ENCODE measurements at places on chromosomes 1 and 21.

- no peak for DNase-seq
Observed at GRCh38 chr1:31587720-31588423, 11.6 kb downstream of the TINAGL1 start.

DNA sequence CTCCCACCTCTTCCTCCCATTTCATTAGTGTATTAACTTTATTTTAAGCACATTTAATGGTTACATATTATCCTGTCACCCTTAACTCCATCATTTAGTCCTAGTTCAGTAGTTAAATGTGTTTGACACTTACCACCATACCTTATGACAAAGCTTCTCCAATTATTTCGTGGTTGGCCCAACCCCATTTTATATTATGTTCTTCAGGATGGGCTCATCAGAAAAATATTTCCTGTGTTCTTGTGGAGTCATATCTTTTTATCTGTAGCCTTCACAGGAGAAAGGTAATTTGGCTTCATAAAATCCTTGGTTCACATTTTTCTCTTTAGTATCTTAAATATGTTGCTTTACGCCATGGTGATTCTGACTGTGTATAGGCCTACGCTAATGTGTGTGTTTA lies 142.3 kb upstream of the COL6A1 start:
- no peak for DNase-seq

GRCh38 chr1:33007190-33008050 lies 29.3 kb downstream of the AK2 start:
- no peak for DNase-seq

DNA sequence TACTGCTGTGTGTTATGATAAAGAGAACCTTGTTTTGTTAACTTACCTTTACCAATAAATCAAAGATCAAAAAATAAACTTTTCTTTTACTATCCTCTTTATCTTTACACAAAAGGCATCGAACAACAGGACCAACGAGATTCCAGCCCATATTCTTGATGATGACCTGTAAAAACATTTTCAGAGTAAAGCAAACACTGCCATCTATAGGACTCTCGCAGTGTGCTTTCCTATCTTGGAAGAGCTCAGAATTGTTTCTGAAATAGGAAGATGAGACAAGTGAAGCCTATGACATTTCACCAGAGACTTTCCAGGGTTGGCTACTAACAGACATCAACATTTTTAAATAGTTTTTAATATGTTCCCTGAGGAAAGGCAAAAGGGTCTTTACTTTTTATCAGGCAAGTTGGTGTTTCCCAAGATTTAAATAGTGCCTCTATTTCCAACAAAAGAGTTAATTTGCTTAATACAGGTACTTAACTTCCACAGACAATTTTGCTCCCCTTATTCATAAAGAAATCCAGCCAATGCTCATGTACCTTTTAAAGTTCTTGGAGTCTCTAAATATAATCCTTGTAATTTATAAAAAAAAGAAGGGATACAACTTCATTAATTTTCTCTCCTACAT lies 7.3 kb downstream of the GLMN start:
- peak; percentile 15 for DNase-seq

GRCh38 chr1:15352128-15352957 lies 57.3 kb upstream of the EFHD2 start:
- no peak for DNase-seq

GRCh38 chr1:240608707-240609106 lies 3.2 kb downstream of the GREM2 start:
- DNase-seq, result no peak

DNA sequence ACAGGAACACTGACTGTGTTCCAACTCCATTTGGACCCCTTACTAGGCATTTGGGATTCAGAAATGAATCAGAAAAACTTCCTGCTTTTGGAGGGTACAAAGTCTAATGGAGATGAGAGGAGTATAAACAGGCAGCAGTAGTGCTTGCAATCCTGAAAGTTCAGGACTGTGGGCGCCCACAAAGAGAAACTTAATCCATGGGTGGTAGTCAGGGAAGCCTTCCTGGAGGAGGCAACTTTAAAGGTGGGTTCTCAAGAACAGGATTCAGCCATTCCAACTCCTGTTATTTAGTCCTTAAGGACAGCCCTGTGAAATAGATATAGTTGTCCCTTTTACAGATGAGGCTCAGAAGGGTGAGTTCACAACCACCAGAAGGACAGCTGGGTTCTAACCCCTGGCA lies 2.0 kb upstream of the LDLRAP1 start:
- DNase-seq, result no peak

GRCh38 chr1:175009532-175009931 lies 9.8 kb downstream of the CACYBP start:
- DNase-seq, result no peak

DNA sequence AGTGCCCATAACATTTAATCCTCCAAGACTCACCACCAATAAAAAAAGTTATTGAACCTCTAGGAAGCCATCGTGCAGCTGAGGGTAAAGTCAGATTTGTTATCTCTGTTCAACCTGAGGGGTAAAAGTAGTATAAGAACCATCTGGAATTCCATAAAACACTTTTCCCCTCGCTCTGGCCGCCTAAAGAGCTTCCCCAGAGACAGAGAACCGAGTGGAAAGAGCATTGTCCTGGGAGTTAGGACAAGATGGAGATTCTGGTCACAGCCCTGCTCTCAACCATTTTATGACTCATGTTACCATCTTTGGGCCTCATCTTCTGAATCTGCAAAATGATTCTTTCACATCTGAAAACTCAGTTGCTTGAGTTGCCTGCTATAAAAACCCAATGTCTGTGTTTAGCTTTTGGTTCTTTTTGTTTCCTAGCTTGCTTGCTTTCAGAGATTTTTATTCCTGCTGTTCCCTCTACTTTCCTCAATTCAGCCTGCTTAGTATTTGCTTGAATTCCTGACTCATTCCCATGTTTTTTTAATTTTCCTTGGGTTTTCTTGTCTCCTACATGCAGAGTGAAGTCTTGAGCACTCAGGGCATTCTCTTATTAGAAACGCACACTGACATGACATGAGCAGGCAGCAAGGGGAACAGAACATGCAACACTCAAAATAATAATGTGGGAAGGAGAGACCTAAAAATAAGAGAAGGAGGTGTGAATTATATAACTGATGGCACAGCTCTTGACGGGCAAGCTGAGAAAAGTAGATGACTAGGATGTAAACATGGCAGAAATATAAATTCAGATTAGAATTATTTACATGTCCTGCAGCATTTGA lies 1.7 kb downstream of the EPHX4 start:
- no peak for DNase-seq

- DNase-seq, result no peak
Observed at GRCh38 chr21:41037936-41038335, 130.0 kb upstream of the BACE2 start.

DNA sequence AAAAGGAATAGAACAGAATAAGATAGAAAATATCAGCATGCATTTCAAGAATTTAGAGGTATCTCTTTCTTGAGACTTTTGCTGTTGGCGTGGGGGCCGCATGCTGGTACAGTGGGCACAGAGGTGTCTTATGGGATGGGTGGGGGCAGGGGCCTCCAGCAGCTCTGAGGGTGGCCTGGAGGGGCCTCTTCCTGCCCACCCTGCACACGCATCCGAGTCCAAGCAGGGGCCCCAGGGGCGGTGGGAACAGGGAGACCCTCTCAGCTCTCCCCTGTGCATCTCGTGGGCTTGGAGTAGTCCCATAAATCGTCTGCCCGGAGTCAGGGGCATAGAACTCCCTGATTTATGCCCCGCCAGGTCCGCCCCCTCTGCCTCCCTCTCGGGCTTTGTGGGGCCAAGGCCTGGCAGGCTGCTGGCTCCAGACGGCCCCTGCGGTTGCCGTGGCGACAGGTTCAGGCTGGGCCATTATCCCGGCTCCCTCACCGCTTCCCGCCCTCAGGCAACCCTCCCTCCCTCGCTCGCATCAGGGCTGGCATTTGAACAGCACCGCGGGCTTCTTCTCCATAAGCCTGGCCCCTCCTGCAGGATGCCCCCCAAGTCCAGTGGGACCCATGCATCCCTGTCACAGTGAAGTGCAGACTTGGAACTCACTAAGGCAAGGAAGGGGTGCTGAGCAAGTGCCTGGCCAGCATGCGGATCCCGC lies 133.2 kb upstream of the ZBTB40 start:
- no peak for DNase-seq

- DNase-seq, result no peak
Observed at GRCh38 chr1:178025613-178026356, 55.9 kb upstream of the SEC16B start.

- DNase-seq, result peak; percentile 55
Observed at GRCh38 chr1:11736746-11737639, 1.1 kb downstream of the AGTRAP start.

DNA sequence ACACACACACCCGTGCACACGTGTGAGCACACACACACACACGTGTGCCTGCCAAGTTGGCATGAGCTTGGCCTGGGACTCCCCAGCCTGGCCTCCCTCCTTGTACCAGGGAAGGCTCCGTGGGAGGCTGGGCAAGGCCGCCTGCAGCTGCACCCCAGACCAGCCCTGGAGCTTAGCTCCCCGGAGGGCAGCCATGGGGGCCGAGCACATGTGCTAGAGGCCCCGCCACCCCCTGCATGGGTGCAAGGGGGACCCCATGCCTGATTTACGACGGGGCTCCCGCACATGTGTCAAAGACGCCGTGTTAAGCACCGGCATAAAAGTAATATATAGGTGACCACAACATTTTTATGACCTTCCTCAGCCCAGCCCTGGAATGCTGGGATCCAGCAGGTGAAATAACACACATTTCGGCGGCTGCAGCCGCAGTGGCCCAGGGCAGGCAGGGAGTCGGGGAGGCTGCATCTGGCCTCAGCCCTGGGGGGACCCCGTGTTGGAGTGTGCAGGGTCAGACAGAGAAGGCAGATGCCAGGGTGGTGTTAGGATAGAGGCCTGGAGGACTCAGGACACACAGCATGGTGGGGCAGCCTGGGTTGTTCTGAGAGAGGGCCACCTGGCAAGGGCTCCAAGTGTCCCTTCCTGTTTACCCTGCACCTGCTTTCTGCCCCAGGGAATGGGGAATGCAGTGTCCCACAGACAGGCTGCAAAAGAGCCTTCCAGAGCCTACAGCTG lies 56.3 kb downstream of the WNT9A start:
- DNase-seq, result no peak

GRCh38 chr1:185046668-185047067 lies 1.3 kb downstream of the RNF2 start:
- DNase-seq, result no peak

GRCh38 chr1:2344121-2344681 lies 47.2 kb downstream of the MORN1 start:
- DNase-seq, result no peak

DNA sequence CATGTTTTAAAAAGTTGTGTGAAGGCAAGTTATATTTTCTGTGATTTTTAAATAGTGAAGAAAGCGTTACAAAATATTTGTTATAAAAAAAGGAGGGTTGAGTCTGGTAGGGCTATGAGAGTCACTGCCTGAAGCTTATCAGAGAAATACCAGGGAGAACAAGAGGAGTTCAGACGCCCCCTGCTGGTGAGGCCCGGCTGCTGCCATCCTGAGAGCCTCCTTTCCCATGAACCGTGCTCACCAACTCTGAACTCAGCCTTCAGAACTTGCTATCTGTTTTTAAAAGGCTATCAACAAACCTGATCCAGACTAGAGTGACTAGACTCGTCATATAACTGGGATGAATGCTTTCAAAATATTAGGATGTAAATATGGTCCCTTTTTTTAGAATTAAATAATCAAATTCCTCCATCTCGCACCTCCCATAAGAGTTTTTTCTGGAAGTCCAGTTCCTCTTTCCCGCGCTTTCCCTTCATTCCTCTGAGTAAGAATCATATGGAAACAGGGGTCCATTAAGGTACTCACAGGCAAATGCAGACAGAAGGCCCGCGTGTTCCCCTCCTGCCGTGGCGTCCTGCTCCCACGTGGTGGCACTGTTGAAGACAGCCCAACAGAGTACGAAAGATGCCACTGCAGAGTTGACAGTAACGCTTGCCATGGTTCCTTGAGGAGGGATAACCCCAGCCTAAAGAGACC lies 26.2 kb upstream of the SPATA6 start:
- peak; percentile 11 for DNase-seq

GRCh38 chr21:33289199-33289819 lies 23.1 kb downstream of the IL10RB start:
- DNase-seq, result peak; percentile 46

- DNase-seq, result no peak
Observed at GRCh38 chr1:215911406-215911968, 344.4 kb downstream of the KCTD3 start.

- no peak for DNase-seq
Observed at GRCh38 chr1:71269179-71269578, 188.3 kb upstream of the ZRANB2 start.

GRCh38 chr1:5571861-5572401 lies 420.3 kb downstream of the NPHP4 start:
- DNase-seq, result no peak

DNA sequence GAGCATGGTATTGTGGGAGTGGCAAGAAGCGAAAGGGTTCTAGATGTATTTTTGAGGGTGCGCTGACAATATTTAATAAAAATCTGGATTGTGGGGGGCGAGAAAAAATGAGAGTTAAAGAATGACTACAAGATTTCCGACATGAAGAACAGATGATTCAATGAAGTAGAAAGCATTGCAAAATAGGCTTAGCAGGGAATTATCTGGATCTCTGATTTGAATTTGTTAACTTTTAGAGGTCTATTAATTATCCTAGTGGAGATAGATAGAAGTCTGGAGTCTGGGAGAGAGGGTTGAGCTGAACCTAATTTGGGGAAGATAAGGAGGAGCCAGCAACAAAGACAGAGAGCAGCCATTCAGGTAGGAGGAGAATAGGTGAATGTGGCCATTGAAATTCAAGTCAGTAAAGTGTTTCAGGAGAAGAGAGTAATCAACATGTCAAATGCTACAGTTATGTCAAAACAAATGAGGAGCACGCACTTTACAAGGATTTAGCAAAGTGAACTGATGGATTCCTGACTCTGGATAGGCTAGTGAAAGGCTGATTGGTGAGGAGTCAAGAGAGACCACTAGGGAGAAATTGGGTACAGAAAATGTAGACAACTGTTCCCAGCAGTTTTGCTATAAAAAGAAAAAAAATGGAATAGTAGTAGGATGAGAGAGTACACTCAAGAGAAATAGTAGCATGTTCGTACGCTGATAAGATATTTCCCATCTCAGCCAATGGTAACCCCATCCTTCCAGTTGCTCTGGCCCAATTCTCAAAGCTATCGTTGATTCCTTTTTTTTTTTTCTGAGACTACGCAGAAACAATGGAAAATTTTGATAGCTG lies 393.2 kb upstream of the CXADR start:
- DNase-seq, result no peak

GRCh38 chr1:228457017-228457395 lies 30.2 kb upstream of the RNF187 start:
- DNase-seq, result no peak

GRCh38 chr1:222623458-222623857 lies 5.6 kb downstream of the MIA3 start:
- DNase-seq, result no peak

- no peak for DNase-seq
Observed at GRCh38 chr21:35027563-35028450, 21.3 kb downstream of the RUNX1 start.

- no peak for DNase-seq
Observed at GRCh38 chr1:206708058-206708457, 23.4 kb downstream of the MAPKAPK2 start.

Data from non-pigmented ciliary epithelial cell (primary cell).